ENCODE measurements at places on chromosomes 4 and X.

GRCh38 chrX:42109428-42109827 lies 186.1 kb upstream of the CASK start:
- no peak for DNase-seq

DNA sequence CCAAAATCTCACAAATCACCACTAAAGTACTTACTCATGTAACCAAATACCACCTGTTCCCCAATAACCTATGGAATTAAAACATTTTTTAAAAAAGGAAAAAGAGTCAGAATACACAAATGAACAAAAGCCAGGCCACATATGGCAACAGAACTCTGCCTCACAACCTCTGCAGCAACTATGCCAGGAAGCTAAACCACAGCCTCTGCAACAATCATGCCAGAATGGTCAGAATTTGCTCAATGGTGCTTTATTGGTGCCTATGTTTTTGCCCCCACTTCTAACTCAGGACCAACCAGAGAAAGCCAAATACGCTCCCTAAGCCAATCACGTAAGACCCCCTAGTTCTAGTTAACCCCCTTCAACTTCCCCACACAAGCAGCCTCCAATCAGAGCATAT lies 69.6 kb downstream of the HOPX start:
- DNase-seq, result no peak

DNA sequence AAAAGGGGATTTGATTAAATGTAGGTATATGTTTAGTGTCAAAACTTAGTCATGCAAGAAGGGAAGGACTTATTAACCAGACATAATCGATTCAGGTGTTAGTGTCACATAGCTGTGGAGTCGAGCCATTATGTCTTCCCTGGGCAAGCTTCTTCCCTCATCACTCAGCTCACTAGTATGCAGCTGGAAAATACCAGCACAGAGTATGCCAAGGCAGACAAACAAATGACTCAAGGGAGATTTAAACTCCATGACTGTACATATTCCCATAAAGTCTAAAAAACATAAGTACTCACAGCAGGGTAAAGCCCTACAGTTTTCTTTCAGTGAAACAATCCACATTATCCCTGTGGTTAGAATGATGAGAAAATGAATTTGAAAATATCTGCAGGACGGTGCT lies 304.5 kb downstream of the CBLL2 start:
- DNase-seq, result no peak

- no peak for DNase-seq
Observed at GRCh38 chrX:50202539-50202938, 1.7 kb upstream of the AKAP4 start.

GRCh38 chr4:30860978-30861377 lies 140.8 kb downstream of the PCDH7 start:
- no peak for DNase-seq

DNA sequence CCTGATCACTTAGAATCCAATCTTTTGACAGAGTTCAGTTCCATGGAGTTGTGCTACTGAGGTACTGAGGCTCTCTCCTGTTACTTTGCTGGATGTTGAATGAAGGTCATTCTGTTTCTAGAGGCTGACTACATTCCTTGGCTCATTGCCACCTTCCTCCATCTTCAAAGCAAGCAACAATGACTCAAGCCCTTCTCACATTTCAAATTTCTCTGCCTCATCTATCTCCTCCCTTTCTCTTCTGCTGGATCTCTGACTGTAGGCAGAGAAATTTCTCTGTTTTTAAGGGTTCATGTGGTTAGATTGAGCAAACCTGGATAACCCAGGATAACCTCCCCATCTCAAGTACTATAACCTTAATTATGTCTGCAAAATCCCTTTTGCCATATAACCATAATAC lies 775.4 kb downstream of the STPG2 start:
- DNase-seq, result peak; percentile 21

- DNase-seq, result no peak
Observed at GRCh38 chrX:55119712-55120111, 30.9 kb downstream of the PAGE2 start.

DNA sequence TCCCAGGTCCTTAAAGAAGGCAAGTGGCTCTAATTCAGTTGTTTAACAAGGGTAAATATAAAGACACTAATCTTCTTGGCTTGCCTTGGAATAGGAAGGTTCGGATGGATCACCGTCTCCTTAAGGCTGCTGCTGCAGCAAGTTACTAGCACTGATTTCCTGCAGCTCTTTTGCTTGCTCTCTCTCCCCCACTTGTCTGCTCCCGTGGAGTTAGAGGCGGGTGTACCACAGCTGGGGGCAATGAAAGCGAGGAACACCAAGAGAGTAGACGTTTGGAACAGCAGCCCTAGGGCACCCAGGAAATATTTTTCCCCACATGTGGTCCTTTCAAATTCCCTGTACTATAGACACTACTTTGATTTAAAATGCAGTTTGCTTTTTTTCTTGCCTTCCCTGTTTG lies 202.2 kb downstream of the SH2D1A start:
- no peak for DNase-seq

DNA sequence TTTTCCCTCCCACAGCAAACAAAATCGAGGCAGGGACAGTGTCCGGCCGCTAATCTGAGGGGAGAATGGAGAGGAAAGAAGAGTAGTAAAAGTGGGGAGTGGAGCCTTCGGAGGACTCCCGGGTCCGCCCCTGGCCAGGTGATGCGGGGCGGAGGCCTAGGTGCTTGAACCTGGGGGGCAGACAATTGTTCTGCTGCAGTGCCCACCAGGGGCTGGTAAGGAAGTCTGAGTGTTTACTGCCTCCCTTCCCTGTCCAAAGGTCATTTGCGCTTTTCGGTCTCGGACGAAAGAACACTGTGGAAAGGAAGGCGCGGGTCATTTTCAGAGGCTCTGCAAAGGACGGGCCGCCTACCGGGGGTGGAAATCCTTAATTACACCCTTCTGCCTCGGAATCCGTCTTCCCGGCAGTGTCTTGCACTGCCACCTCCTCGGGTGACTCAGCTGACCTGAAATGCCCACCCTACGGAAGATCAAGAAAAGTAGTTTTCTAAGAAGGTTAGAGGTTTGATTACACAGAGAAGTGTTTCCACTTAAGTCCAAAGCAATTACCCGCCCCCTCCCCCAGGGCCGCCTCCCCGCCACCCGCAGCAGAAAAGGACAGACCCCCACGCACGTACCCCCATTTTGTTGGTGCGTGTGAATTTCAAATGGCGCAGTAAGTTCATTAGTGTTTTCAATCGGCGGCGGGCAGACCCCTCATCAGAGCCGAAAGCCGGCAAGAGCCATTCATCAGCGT lies 99.9 kb upstream of the TENM3 start:
- no peak for DNase-seq

DNA sequence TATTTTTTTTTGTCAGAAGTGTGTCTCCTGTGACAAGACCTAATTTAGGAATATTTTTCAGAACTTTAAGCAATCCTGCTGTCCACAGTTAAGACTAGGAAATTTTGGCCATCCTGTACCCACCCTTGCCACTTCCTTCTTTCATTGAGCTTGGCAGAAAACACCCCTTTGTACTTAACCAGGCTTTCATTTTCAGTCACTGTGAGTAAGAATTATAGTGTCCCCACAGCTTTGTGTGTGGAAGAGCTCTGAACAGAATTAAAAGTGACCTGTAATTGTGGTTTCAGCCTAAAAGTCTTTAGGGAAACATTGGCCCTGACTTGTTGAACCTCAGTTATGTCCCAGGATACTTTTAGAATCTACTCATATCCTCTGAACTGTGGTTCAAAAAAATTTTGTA lies 153.7 kb upstream of the BMP3 start:
- no peak for DNase-seq

DNA sequence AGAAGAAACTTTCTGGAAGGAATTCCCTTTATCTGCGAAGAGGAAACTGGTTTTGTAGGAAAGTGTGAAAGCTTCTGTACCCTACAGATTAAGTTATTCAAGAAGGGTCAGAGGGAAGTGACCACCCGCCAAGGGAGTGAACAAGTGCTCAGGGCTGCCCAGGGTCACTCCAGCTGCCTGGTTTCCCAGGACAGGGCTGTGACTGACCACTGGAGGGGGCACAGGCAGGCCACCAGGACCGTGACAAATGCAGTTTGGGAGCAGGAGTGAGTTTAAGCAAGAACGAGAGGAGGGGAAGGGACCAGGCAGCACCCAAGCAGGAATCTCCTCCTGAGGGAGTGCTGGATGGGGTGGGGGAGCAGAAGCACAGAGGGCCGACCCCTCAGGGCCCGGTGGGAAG lies 34.2 kb downstream of the ZFYVE28 start:
- DNase-seq, result no peak

- DNase-seq, result no peak
Observed at GRCh38 chr4:145035494-145036136, 62.4 kb downstream of the ANAPC10 start.

DNA sequence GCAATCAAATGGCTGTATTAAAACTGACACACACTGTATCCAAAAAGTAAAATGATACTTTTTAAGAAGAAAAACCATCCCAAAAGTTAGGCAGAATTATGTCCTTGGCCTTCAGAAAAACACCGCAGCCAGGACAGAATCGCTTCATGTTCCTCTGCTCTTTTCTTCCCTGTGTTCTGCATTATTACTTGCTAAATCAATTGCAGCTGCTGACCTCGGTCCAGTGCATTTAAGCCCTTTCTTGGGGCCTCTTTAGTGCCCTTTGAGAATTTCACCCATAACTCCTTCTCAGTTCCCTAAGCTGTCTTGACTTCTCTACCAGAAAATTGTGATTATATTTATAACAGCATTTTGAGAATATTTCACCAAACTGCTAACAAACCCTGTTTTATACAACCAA lies 696.9 kb downstream of the PCDH7 start:
- DNase-seq, result no peak

GRCh38 chr4:11418610-11419009 lies 10.1 kb downstream of the HS3ST1 start:
- DNase-seq, result no peak

GRCh38 chr4:55903577-55903976 lies 45.2 kb upstream of the CEP135 start:
- no peak for DNase-seq

GRCh38 chr4:171983935-171984805 lies 171.0 kb downstream of the GALNTL6 start:
- no peak for DNase-seq

GRCh38 chrX:50801135-50801534 lies 12.9 kb downstream of the SHROOM4 start:
- DNase-seq, result no peak

DNA sequence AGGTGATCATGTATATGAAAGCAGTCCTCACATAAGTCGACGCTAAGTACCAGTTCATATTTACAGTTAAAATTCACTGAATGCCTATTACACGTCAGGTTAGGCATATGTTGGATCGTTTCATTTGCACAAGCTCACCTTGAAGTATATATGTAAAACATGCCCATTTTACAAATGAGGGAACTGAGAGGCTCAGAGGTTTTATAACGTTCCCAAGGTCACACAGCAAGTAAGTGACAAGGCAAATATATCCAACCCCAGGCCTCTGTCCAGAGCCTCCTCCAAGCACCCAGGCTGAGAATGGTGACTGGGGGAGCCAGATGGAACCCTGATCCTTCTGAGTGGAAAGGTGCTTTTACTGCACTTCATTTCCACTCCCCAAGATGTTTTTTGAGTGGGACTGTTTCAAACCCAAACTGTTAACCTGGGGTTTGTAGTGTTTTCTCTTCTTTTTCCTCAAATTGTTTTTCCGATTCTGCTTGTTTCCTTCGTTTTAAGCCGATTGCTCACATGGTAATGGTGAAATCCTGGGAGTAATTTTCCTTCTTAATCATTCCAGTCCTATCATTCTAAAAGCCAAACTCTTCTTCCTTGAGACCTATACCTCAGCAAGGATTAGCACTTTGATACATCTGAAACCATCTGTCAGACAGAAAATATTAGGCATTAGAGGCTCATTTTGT lies 791 bp downstream of the SMIM20 start:
- no peak for DNase-seq

- DNase-seq, result no peak
Observed at GRCh38 chr4:13833171-13833804, 205.8 kb upstream of the BOD1L1 start.

GRCh38 chr4:174926958-174927357 lies 8.8 kb downstream of the ADAM29 start:
- no peak for DNase-seq

DNA sequence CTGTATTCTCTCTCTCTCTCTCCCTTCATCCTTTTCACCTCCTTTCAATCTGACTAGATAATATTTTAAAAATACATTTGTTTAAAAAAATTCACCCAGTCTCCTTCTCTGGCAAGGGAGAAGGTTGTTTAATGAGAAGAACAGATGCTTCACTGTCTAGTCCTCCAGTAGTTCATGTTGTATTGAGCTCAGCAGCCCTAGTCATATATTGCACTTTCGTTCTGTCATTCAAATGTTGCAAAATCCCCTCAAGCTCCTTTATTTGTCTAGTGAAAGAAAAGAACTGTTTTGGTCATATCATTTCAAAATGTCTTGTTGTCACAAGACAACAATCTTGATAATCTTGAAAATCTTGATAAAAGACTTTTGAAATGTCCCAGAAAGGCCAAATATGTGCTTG lies 248.0 kb downstream of the GALNTL6 start:
- DNase-seq, result no peak

DNA sequence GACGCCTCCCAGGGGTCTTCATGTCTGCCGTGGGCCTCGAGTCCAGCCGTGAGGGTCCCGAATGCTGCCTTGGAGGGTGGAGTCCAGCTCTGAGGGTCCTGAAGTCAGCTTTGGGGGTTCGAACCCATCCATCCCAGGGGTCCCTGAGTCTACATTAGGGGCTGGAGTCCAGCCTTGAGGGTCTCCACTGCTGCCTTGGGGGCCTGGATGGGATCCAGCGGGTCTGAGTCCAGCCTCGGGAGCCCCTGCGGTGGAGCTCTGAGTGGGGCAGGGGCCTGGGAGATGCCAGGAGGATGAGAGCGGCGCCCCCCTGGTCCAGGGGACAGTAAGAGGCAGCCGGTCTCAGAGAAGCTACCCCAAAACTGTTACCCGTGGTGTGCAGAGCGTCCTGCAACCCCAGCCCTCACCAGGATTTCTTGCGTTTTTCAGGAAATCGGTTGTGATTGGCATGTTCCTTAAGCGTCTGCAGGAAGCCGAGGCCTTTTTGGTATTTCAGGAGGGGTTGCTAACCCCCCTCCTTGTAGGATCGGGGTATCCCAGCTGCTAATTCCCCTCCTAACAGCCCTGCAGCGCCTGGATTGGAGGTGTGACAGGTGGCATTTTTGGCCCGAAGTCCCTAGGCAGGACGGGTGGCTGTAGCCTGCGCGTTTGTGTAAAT lies 1.7 kb upstream of the GTPBP6 start:
- no peak for DNase-seq

- no peak for DNase-seq
Observed at GRCh38 chrX:113429011-113429410, 588.4 kb upstream of the AMOT start.

DNA sequence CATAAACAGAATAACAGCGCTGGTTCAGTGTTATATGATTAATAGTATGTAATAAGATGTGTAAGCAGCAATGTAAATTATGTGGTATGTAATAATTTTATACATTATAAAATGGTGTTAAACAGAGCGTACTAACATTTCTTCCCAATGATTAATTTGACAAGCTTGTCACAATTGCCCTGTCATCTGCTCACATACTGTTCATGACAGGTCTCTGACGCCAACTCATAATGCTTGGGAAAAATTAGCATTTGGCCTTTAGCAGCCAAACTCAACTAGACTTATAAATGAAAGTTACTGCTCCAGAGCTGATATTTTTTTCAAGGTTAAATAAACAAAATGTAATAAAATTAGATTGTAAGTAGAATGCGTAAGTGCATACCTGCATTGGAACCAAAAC lies 246.8 kb downstream of the TRAM1L1 start:
- DNase-seq, result no peak

- DNase-seq, result peak; percentile 26
Observed at GRCh38 chrX:53048169-53049126, at the start of gene GPR173. TSS of gene GPR173 (plus strand) at chrX:53048789. CDS start at chrX:53076622, 27,833 bp downstream.

GRCh38 chr4:83387012-83387411 lies 52.4 kb upstream of the HPSE start:
- DNase-seq, result no peak
